ENCODE measurements at places on chromosomes 12 and 14. TPM values are rescaled to one million over a fixed set of nuclear protein-coding genes. Genes with fewer than 3 reads are reported as not detected.

LRRC43 gene
- not detected for total RNA-seq

DDX23 gene
- total RNA-seq = 131 TPM

KRT5 gene
- not detected for total RNA-seq

FGF23 gene
- not detected for total RNA-seq

PLEKHG7 gene
- not detected for total RNA-seq

PTHLH gene
- total RNA-seq = 0.19 TPM

ASIC1 gene
- 11.1 TPM for total RNA-seq

DPF3 gene
- total RNA-seq = 0.48 TPM

ITGB7 gene
- total RNA-seq = 248 TPM

INHBC gene
- not detected for total RNA-seq

LTB4R2 gene
- 10.4 TPM for total RNA-seq

CRIP2 gene
- 1.0 TPM for total RNA-seq

PIK3C2G gene
- not detected for total RNA-seq

RFLNA gene
- total RNA-seq = not detected

ATG14 gene
- 6.8 TPM for total RNA-seq

CD9 gene
- total RNA-seq = 11.3 TPM

ENDOU gene
- total RNA-seq = not detected

COL2A1 gene
- total RNA-seq = not detected

USP5 gene
- total RNA-seq = 152 TPM

EPYC gene
- total RNA-seq = not detected

RBM19 gene
- 103 TPM for total RNA-seq

RHNO1 gene
- 42.8 TPM for total RNA-seq

GLT1D1 gene
- 0.38 TPM for total RNA-seq

SLC39A2 gene
- total RNA-seq = not detected

TDRD9 gene
- total RNA-seq = 0.50 TPM

TMEM179 gene
- total RNA-seq = not detected
